ENCODE measurements at places on chromosomes 1 and 21.

GRCh38 chr1:157163273-157164127 lies 25.3 kb upstream of the ETV3 start:
- peak; percentile 14 for DNase-seq

- no peak for DNase-seq
Observed at GRCh38 chr1:54835970-54836369, 34.8 kb upstream of the TTC22 start.

- DNase-seq = no peak
Observed at GRCh38 chr1:27660300-27660835, 11.6 kb downstream of the IFI6 start.

GRCh38 chr1:18575620-18576019 lies 55.0 kb upstream of the PAX7 start:
- no peak for DNase-seq

GRCh38 chr1:32706491-32706890 lies 3.9 kb upstream of the SYNC start:
- DNase-seq = no peak

- no peak for DNase-seq
Observed at GRCh38 chr21:41195311-41195710, 27.4 kb downstream of the BACE2 start.

- peak; percentile 27 for DNase-seq
Observed at GRCh38 chr1:48048064-48048463, 50.9 kb upstream of the TRABD2B start.

- no peak for DNase-seq
Observed at GRCh38 chr1:155072531-155073289, 5.9 kb upstream of the EFNA3 start.

DNA sequence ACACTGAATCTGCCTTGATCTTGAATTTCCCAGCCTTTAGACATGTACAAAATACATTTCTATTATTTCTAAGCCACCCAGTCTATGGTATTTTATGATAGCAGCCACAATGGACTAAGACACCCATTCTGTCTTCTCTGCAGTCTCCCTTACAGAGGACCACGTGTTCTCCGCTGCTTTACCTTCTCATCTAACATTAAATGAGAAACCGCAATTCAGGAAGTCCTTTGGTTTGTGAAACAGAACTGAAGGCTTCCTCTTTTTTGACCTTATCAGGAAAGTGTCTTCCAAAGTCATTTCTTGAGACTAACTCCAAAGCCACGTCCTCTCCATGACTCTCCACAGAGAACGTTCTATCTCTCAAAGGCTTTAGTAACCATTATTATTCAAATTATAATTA lies 560.1 kb downstream of the OMA1 start:
- DNase-seq = no peak

DNA sequence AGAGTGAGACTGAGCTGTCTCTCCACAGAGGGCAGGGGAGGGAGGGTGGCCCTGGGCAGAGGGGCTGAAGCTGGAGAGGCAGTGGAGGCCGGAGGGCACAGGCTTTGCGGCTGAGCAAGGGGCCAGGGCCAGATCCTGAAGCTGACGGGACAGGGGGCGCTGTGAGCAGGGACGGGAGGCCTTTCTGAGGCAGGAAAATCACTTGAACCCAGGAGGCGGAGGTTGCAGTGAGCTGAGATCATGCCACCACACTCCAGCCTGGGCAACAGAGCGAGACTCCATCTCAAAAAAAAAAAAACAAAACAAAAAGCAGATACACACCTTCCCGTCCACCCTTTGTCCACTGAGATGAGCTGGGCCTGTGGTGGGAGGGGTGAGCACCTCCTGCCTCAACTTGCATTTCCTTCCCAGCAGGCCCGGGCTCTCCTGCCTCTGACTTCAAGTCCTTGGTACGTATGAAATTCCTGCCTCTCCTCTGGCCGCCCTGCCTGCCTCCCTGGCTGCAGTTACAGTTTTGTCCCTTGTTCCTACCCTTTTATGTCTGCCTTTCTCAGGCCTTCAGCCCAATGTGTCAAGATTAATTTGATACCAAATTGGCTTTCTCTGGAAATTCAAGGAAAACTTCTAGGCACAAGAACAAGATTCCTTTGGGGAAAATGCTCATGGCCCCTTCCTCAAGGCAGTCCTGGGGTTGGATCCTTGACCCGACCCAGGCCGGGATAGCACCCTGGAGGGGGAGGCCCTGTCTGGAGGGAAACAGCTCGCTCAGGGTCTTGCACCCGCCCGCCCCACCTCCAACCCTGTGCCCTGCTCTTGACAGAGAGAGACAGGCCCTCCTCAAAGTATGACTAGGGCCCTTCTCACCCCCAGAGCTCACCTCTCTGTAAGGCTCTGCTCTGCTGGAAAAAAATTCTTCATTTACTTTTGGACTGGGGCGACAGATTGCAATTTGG lies 11.2 kb upstream of the ADAMTSL4 start:
- DNase-seq = peak; percentile 84

DNA sequence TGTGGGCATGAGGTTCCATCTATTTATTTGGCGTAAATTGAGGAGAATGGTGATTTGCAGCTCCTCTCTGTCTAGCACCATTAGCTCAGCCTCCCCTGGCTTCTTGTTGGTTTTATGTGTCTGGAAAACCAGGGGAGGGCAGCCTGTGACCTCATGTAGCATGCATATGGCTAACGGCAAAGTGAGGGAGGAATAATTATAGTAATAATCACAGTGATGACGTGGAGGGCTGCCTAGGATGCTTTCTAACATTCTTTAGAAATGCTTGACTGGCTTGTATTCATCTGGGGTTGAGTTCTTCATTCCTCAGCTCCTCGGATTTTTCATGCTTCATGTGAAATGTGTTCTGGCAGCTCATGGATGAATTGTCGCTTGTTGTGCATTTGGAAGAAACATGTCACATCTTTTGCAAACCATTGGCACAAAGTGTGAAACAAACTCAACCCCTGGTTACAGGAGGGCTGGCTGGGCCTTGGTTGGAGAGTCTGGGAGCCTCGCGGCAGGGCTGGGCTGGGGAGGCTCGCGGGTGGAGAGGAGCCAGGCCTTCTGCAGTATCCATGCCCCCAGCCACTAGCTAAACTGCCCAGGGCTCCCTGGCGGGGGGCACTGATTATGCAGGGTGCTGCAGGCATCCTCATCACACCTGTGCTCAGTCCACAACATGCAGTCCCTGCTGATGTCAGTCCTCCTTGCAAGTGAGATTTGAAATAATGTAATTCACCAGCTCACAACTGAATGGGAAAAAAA lies 149.6 kb downstream of the DISC1 start:
- peak; percentile 33 for DNase-seq

DNA sequence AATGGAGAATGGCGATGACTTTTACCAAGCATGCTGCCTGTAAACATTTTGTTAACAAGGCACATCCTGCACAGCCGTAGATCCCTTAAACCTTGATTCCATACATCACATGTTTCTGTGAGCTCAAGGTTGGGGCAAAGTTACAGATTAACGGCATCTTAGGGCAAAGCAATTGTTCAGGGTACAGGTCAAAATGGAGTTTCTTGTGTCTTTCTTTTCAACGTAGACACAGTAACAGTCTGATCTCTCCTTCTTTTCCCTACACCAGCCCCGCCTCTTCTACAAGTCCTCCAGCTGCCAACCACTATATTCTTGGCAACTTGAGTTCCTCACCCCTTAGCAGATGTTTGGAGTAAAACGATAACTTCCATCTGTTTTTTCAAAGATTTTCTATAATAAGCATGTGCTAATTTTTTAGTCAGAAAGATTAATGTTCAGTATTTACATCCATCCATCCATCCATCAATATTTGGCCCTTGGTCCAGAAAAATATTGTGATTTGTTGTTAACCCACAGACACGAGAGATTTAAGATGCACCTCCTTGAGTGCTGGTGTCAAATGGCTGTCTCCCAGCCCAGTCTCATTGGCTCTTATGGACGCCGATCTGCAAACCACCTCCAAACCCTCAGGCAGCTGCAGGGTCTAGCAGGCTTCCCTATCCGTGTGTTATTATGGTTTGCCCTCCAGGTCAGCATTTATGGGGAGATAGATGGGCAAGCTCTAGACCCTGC lies 3.8 kb downstream of the DNALI1 start:
- DNase-seq = no peak

DNA sequence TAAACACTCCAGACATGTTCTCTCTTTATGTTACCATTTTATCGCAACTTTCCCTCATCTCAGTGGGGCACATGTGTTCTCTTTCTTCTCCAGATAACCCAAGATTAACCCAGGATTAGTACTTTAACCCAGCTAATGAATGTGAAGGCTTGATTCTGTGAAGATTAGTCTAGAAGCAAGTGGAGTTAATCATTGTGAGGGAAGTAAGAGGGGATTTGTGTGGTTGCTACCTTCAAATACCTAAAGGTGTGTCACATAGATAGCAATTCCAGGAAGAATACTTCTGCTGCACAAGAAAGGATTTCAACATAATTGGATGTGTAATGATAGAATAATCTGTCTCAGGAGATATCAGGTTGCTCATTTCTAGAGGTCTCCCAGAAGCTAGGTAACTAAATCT lies 327.1 kb downstream of the PBX1 start:
- DNase-seq = no peak

DNA sequence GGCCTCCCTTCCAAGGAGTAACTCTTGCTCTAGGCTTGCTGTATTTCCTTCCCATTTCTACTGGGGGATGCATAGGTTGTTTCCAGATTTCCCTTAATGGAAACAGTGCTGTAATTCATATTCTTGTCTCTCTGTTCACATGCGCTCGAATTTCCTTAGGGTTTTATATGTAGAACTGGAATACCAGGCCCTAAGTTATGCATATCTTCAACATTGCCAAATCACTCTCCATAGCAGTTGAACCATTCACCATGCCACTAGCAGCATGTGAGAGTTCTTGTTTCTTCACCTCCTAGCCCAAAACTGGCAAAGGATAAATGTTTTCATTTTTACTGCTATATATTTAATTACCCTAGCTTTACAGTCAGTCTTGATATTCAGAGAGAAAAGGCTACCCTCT lies 12.8 kb downstream of the MAP10 start:
- no peak for DNase-seq

GRCh38 chr1:2212532-2213491 lies 15.3 kb upstream of the SKI start:
- peak; percentile 87 for DNase-seq

GRCh38 chr21:40021558-40022351 lies 154.5 kb downstream of the PCP4 start:
- no peak for DNase-seq

GRCh38 chr1:152224093-152224492 lies at the start of gene HRNR:
Gene HRNR, minus strand, starts transcription at chr1:152224193. Its CDS starts 940 bp downstream, at chr1:152223253.
- no peak for DNase-seq

- DNase-seq = no peak
Observed at GRCh38 chr1:185305419-185305818, 11.6 kb downstream of the IVNS1ABP start.

GRCh38 chr1:201328576-201328975 lies 45.3 kb downstream of the PKP1 start:
- no peak for DNase-seq

GRCh38 chr1:31978843-31979400 lies 34.7 kb upstream of the KHDRBS1 start:
- no peak for DNase-seq

GRCh38 chr21:39022035-39022434 lies 161.2 kb downstream of the PSMG1 start:
- no peak for DNase-seq

DNA sequence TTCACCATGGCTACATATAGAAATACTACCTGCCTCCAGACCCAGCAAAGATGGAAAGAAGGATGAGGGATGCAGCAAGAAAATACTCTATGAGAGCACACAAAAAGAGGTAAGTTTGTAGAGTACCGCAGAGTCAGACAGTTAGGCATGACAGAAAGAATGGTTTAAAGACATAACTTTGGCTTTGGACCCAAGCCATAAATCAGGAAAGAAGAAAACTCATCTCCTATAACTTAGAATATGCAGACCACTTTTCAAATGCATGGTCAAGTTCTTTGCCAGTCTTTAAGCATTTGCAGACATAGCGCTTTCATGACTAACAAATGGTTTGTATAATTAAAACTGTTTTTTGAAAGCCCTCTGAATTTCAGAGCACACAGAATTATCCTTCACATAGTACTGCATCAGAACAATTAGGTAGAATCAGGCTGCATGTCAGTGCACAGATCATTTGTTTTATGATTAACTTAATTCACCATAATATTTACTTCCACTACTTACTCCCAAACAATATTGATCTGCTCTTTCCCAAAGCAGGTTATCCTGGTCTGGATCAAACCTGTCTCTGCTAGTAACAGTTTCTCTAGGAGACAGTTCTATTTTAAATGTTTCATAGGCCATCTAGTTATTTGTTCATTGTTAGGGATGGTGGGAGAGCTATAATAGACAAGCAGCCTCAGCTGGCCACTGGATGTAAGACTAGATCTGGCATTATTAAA lies 280.7 kb upstream of the NR5A2 start:
- no peak for DNase-seq

- DNase-seq = no peak
Observed at GRCh38 chr1:48619539-48619938, 147.5 kb upstream of the SPATA6 start.

- DNase-seq = no peak
Observed at GRCh38 chr1:99740141-99740540, 26.3 kb downstream of the FRRS1 start.

DNA sequence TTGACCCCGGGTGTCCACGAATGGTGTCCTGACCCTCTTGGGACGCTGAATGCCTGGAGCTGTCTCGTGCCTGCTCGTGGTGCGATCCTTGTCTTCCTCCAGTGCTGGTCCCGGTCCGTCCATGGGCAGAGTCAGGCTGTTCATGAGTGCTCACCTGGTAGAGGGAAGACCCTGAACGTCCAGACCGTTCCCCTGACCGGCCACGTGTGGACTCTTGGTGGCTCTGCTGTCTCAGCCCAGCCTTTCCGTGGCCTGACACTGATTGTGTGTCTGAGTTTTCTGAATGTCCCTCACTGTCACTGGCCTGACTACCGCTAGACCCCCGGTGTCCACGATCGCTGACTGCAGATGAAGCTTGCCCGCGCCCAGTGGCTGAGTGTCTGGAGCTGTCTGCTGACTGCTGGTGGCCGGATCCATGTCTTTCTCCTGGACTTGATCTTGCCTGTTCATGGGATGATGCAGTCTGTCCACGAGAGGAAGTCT lies 11.7 kb downstream of the FLG start:
- no peak for DNase-seq

- no peak for DNase-seq
Observed at GRCh38 chr1:46199233-46199749, 1.1 kb upstream of the POMGNT1 start.

- DNase-seq = no peak
Observed at GRCh38 chr1:206516728-206516990, 9.3 kb downstream of the RASSF5 start.

DNA sequence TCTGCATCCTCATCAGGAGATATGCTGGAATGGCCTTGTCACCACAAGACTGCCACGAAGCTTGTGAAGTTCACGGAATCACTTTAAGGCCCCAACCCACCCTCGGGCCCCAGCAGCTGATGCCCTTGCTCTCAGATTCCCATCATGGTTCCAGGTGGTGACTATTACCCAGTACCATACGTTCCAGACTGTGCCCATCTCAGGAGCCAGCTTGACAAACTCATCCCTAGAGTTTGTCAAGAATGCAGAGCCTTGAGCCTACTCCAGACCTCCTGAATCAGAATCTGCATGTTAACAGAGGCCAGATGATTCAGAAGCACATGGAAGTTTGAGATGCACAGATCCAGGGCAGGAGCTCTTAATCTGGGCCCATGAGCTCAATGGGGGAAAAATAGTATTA lies 53.9 kb upstream of the RBM15 start:
- DNase-seq = no peak
